Activated T-helper 17 cell treated with anti-CD3 and anti-CD28 coated beads, Interleukin-2, amount 50 U/mL, for 72 hours (primary cell): ENCODE measurements at places on chromosomes 3 and 15. TPM values are rescaled to one million over a fixed set of nuclear protein-coding genes. Genes with fewer than 3 reads are reported as not detected.

DNA sequence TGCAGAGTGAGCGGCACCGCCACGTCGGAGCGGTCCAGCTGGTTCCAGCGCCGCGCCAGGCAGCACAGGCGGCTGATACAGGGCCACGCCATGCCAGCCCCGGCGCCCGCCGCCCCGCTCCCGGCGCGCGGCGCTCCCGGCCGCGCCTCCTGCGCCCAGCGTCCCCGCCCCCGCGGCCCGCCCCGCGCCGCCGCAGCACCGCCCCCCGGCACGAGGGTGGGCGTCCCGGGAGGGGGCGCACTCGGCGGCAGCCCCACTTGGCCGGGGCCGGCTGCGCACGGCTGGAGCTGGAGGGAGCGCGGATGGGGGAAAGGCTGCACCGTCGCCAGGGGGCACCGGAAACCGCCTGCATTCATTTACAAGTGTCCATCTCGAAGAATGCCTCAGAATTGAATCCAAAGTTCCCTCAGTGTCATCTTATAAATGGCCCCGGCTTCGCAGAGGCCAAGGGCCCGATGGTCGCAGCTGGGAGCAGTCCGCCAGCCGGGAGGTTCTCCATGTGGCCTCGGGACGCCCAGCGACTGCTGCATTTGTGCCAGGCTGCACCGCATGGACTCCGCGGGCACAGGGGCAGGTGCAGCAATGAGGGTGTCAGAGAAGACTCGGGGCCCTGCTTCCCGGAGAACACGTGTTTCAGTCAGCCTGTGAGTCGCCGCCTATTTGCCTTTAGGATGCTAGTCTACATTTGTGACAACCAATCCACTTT is at the start of gene MAP6D1:
MAP6D1 (minus strand) TSS at position 122 of the 706 bp plus-strand sequence; CDS start at position 92, 30 bp downstream.
- peak; percentile 51 for ATAC-seq

- ATAC-seq = no peak
Observed at GRCh38 chr15:42155546-42156242, 742 bp downstream of the PLA2G4F start.

- ATAC-seq = no peak
Observed at GRCh38 chr15:35958975-35959374, 413.0 kb upstream of the DPH6 start.

DNA sequence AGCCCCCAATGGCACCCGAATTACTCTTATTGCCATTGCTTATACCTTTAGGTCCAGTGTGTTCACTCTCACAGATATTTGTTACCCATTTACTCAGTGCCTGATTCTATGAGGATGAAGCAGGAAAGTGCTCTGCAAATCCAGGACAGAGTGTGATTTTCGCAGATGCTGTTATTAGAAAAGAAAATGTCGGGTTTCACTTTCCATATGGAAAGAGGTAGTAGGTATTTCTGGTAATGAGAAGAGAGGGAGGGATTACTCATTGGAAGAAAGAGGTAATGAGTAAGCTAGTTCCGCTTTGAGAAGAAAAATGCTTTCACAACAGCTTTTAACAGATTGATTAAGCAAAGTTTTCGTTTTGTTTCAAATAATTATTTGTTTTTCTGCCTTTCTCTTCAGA is 336.3 kb upstream of the CFAP20DC start:
- peak; percentile 39 for ATAC-seq

The KLHL24 gene
- 7.7 TPM for total RNA-seq

The RHCG gene
- not detected for total RNA-seq

- ATAC-seq = no peak
Observed at GRCh38 chr3:147413686-147414389, 4.7 kb downstream of the ZIC1 start.

DNA sequence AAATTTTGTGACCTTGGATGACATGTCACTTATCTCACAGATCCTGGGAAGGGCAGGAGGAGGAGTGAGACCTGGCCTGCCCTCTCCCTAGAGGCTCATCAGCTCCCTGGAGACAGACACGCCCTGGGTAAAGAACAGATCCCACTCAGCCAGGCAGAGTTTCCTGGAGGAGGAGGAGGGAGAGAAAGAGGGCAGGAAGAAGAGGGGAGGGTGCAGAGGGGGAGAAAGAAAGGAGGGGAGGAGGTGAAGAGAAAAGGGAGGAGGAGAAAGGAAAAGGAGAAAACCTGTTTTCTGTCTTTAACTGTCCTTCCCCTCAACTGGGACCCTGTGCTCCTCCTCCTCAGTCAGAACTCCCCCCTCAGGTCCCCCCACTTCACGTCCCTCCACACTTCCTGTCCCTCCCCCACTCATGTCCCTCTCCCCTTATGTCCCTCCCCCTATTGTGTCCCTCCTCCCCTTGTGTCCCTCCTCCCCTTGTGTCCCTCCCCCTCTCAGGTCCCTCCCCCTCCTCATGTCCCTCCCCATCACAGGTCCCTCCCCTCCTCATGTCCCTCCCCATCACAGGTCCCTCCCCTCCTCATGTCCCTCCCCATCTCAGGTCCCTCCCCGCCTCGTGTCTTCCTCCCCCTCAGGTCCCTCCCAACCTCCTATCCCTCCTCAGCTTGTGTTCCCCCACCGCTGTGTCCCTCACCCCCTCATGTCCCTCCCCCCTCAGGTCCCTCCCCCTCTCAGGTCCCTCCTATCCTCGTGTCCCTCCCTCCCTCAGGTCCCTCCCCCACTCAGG is 52.3 kb upstream of the CGNL1 start:
- peak; percentile 56 for ATAC-seq

- no peak for ATAC-seq
Observed at GRCh38 chr3:175601521-175601920, 742.4 kb downstream of the NAALADL2 start.

DNA sequence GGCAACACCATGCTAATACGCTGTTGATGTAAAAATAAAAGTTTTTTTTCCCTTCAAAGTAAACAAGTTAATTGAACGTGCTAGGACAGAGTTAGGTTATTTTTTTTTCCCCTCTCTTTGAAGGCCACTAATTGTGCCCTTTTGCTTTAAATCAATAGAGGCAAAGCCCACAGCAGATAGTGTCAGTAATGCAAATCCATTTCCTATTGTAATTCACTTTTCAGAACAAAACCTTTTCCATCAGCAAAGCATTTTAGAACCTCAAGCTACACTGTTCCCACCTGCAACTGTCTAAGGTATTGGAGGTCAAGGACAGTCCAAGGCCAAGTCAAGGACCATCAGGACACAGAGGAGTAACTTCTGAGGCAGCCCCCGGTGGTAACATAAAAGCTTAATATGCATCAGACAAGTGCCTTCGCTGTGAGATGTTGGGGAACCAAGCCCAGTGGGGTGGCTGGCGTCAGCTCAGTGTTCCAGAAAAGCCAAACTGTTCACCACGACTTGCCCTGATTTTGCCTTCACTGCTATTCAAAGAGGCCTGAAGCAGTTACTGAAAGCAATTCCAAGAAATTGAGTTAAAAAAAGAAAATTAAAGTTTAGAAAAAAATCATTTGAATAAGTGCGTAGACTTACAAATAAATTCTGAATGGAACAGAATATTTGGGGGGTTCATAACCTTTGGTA is 65.8 kb upstream of the ICE2 start:
- ATAC-seq = no peak

The SLC35G2 gene
- total RNA-seq = 9.6 TPM

GRCh38 chr15:77634266-77634962 is 1.7 kb upstream of the LINGO1 start:
- peak; percentile 46 for ATAC-seq
